T-helper 22 cell (primary cell): ENCODE measurements at places on chromosomes 7 and 10.

- no peak for DNase-seq
These were observed 44.6 kb downstream of the SLC16A12 start for GRCh38 chr10:89490596-89491335.

GRCh38 chr10:75451831-75452230 lies 20.4 kb downstream of the LRMDA start:
- DNase-seq = no peak

DNA sequence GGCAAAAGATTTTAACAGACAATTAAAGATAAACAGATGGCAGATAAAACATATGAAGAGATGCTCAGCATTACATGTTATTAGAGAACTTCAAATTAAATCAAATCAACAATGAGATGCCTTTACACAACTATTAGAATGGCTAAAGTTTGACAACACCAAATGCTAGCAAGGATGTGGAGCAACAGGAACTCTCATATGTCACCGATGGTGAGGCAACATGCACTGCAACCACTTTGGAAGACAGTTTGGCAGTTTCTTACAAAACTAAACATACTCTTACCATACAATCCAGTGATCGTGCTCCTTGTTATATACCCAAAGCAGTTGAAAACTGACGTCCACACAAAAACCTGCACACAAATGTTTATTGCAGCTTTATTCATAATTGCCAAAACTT lies 13.7 kb upstream of the ATE1 start:
- no peak for DNase-seq

- DNase-seq = no peak
These were observed 285.7 kb upstream of the GALNT17 start for GRCh38 chr7:70846208-70846607.

DNA sequence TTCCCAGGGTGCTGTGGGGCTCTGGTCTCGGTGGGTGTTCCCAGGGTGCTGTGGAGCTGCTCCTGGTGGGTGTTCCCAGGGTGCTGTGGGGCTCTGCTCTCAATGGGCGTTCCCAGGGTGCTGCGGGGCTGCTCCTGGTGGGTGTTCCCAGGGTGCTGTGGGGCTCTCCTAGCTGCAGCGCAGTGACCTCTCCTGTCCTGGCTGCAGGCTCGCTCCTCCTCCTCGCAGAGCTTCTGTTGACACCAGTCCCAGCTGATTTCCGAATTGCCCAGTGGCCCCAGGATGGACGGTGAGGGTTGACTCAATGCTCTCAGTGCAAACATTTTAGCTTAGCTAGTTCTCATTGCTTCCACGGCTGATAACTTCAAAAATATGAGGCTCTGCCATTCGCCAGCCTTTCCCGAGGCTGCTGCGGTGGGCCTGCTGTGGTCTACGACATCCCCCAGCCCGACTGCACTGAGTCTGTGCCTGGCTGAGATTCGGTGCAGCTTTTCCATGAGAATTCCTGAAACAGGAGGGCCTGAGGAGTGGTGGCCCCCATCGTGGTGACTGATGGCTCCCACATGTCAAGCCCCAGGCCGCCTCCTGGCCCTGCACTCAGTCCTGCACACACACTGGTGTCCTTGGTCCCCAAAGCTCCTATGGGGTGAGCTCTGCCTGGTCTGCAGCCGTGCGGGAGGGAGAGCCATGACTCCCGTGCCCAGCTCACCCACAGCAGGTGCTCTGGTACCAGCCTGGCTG lies 58.3 kb upstream of the NKX6-2 start:
- no peak for DNase-seq

GRCh38 chr10:34235164-34235832 lies 579.8 kb downstream of the PARD3 start:
- DNase-seq = no peak

DNA sequence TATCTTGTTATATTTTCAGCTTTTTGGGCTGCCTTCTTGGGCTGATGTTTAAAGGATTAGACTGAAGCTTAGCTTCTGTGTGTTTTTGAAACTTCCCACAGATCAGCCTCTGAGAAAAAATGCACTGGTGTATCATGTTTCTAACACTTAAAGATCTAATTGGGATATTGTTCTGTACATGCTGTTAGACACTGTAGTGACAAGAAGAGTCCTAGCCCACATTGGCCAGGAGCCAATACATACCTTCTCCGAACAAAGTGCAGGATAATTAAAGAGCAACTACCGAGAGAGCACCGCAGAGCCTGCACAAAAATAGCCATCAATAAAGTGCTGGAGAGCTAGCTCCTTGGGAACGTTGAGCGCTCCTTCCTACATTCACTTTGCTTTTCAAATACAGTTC lies 289.4 kb upstream of the SP8 start:
- no peak for DNase-seq

DNA sequence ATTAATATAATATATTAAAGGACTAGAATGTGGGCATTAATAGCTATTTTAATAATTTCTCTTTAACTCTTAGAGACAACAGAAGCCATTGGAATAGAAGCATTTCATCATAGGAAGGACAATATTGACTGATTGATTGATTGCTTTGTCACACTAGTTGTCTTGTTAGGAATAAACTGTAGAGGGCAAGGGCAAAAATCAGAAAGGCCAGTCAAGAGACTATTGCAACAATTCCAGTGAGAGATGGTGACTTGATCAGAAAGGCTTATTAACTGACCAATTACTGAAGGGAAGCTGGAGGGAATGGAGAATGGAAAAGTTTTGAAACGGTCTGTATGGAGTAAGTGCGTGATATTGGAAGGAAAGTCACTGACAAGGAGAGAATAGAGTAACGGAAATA lies 87.3 kb downstream of the RUNDC3B start:
- no peak for DNase-seq
